ENCODE measurements at places on chromosomes 2 and 18.

- no peak for DNase-seq
Measured at GRCh38 chr2:74223941-74224770, 25.7 kb downstream of the MTHFD2 start.

DNA sequence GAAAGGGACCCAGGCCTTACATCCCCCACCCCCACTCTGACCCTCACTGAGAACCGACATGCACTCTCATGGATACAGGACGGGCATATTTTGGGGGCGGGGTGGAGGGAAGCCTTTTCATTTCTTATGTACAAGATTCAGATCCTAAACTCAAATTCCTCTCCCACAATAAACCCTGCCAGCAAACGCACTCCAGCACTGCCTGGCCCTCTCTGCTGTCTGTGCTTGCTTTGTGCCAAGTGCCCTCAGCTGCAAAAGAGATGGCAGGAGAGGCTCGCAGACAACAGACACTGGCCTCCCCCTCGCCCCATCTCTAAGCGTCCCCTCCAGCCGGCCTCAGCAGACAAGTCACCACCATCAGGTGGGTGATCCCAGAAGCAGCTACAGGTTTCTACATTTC lies 42.4 kb downstream of the FAM168B start:
- no peak for DNase-seq

GRCh38 chr2:46067062-46067461 lies 230.1 kb upstream of the EPAS1 start:
- no peak for DNase-seq

GRCh38 chr2:126857502-126857901 lies 41.2 kb upstream of the TEX51 start:
- no peak for DNase-seq

DNA sequence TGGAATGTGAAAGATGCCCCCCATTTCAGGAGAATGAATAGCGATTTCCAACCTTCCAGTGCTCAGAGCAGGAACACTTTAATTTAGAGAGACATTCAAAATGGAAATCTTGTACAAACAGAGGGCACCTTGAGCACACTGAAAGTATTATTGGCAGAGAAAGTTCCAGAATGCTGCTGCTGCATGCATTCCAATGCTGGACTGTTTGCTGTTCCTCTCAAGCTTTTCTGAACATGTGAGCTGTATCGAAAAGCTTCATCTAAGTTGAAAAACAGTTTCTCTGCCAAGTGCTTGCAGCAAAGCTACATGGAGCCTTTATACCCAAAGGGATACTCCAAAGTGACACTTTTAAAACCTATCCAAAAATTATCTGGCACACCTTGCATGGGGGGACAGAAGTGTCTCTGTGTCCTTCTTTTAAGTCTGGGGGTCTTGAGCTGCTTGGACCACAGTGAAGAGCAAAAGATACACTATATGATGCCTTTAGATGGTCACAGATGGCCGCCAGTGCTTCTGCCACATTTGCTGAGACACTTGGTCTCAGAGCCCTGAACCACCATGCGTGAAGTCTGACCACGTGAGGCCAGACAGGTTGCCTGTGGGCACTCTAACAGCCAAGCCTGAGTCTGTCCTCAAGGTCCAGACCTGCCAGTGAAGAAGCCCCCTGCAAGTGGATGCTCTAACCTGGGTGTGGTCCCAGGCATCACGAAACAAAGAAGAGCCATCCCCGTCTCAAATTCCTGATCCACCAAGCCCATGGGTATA lies 18.8 kb downstream of the UXS1 start:
- DNase-seq = no peak

DNA sequence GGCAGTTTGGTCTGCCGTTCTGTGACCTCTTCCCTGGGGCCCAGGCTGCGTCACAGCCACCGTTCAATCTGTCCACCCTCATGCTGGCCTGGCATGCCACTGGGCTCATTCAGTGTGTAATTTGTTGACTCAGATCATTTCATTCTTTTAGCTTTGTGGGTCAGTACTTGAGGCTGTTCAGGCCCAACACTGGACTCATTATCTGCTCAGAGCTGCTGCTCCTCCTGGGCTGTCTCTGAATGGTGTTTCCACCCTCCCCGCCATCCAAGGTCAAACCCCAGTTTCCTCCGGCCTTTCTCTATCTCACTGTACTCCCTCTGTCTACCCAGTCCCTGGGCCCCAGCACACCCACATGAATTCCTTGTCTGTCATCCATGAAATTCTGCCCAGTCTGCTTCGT lies 152.4 kb upstream of the NCK2 start:
- no peak for DNase-seq

DNA sequence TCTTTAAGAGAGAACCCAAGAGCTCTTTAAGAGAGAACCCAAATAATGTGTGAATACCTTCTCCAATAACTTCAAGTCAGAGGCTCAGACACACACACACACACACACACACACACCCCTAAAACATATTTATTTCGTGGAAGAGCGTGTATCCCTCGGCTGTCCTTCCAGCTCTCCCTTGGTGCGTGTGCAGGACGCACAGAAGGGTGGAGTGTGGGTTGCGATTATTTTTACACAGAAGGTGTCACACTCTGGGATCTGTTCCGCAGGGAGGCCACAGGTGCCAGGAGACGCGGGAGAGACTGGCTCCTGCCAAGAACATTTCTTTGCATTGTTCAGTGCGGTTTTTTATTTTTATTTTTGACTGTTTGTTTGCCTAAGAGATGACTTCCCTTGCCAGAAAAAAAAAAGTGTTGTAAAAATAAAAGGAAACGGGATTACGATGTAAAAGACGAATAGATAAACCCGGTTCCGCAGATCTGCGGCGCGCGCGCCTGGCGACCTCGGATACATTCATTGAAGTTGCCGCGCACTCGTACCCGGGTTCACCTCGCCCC lies 47.3 kb upstream of the ATP6V1B1 start:
- no peak for DNase-seq

- no peak for DNase-seq
Measured at GRCh38 chr2:25188405-25188804, 20.0 kb upstream of the POMC start.

GRCh38 chr2:64624108-64624610 lies 29.6 kb downstream of the SERTAD2 start:
- no peak for DNase-seq

DNA sequence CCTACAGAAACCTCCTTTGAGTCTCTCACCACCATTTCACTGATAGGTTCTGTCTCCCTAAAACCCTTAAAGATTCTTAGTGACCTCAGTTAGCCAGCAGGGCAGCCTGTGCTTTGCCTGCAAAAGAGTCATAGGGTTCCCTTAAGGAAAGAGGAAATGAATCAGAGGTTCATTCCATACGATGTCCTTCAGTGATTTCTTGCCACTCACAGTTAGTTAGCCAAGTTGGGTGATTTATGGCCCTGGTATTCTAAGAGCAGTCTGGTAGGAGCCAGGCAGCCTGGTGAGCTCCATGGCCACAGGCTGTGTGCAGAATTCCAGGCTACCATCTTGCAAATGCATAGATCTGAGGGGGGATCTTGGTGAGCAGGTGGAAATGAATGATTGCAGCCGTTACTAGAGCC lies 18.7 kb upstream of the CCBE1 start:
- no peak for DNase-seq

- DNase-seq = no peak
Measured at GRCh38 chr2:3264010-3264744, 113.4 kb downstream of the EIPR1 start.

DNA sequence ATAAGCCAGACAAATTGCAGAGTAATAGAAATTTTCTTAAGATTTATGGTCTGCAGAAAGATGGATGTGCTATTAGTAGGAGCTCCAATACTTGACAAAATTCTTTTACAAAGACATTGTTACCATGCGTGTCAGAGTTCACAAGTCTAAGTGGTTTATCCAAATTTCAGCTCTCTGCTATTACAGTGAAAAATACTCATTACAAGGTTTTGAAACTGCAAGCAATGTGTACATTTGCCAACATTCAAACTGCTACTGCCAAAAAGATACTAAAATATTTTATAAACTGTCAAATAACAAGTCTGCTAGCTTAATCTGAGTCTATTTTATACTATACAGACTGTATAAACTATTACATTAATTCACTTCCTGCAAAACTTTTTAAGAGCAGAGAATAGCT lies 1341.5 kb upstream of the ACVR2A start:
- no peak for DNase-seq

GRCh38 chr2:20219763-20220380 lies 5.1 kb downstream of the SDC1 start:
- no peak for DNase-seq

DNA sequence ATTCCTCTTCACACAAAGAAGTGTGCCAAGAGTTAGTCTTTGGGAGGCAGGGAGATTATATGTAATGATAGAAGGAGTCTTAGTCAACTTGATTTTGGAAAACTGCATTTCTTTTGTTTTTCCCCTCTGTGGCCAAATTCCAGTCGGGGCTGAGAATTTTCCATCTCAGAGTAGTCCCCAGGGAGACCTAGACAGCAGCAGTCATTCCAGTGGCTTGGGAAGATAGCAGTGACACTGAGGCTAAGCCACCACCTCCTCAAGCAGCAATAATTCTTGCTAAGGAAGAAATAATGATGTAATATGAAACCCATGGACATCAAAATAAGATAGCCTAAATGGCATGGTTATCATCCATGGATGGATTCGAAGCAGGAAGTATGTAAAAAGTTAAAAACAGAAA lies 21.0 kb upstream of the CCDC141 start:
- no peak for DNase-seq

- no peak for DNase-seq
Measured at GRCh38 chr2:138503652-138504051, 2.1 kb downstream of the SPOPL start.

DNA sequence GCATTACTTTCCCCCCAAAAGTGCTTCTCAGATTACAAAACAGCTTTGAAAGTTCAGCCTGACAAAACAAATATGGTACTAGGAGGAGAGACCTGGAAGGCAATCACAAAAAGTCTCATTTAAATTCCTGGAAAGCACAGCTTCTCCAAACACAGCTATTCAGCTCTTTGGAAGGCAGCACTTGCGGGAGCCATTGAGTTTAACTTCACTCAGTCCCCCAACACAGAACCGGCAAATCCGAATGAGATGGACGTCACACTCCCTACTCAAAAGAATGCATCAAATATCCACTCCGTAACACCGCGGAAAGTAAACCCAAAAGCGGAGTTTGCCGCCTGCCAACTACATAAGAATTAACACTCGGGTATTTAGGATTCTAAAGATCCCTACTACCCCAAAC lies 638 bp downstream of the ST6GAL2 start:
- no peak for DNase-seq

DNA sequence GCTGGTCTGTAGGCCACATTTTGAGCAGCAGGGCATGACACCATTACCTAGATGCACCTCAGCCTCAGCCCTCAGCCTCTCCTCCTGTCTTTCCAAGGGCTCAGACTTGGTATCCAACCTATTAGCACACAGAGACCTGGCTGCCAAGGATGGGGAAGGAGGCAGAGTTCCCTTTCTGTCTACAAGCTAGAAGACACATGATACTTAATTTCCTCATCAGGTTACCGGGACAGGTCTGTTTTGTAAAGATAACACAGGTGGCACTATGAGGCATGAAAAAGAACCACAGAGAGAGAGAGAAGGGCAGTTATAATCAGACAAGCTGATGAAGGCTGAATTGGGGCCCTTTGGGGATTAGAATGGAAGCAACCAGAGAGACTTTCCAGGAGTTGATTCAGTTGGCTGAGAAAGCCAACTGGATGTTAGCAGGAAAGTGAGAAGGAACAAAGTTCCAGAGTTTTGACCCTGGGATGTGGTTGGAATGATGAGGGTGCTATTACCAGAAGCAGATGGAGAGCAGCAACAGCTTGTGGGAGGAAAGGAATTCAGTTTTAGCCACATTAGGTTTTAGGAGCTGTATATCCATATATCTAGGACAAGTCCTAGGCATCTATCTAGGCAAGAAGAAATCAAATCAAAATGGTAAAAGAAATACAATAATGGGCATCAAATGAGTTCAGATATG lies 46.0 kb upstream of the RMND5A start:
- DNase-seq = no peak

- no peak for DNase-seq
Measured at GRCh38 chr2:229270551-229271410, at the start of gene PID1. Gene PID1 (minus strand): TSS chr2:229271287. CDS start chr2:229271043, 244 bp downstream.

DNA sequence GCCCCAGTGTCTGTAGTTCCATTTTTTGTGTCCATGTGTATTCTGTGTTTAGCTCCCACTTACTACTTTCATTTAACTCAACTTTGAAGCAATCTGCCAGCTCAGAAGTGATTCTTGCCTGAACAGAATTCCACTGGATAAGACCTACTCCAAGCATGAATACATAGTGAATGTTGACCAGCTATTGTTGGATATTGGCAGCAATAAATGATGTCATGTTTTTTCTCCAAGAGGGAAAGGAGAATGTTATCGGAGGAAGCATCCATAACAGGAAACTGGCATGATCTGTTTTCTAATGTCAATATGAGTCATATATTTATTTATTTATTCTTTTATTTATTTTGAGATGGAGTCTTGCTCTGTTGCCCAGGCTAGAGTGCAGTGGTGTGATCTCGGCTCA lies 36.8 kb upstream of the TRAPPC8 start:
- no peak for DNase-seq

GRCh38 chr2:122643725-122644329 lies 888.4 kb downstream of the TSN start:
- DNase-seq = no peak

- no peak for DNase-seq
Measured at GRCh38 chr18:62523631-62524439, 1.0 kb downstream of the ZCCHC2 start.

- DNase-seq = no peak
Measured at GRCh38 chr2:217980591-217980990, 22.2 kb downstream of the TNS1 start.

GRCh38 chr2:231991664-231992063 lies 30.2 kb downstream of the DIS3L2 start:
- DNase-seq = no peak

GRCh38 chr2:3516831-3517230 lies 2.5 kb downstream of the ADI1 start:
- DNase-seq = no peak

DNA sequence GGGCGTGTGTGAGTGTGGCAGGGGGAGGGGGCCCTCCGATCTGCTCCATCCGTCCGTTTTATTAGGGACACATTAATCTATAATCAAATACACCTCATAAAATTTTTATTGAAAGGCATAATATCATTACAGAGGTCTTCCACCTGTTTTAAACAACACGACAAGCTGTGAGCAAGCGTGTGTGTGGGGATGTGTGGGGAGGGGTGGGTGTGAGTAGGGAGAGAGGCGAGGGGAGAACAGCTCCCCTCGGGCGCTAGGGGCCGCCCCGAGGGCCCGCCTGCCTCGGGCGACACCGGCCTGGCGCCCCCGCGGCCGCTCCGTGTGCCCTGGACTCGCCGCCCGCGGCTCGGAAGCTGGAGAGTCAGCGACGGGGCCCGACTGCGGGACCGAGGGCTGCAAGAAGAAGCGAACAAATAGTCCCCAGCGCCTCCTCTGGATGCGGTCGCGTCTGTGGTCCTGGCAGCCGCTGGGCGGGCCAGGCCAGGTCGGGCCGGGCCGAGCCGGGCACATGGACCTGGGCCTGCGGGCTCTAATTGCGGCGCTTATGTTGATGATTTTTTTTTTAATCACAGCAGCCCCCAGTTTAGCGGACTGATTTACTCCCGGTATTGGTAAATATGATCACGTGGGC lies 352 bp upstream of the HOXD9 start:
- DNase-seq = no peak
